ENCODE measurements at places on chromosomes 13 and 19.

GRCh38 chr13:37615276-37615675 lies 16.7 kb upstream of the POSTN start:
- no peak for DNase-seq

DNA sequence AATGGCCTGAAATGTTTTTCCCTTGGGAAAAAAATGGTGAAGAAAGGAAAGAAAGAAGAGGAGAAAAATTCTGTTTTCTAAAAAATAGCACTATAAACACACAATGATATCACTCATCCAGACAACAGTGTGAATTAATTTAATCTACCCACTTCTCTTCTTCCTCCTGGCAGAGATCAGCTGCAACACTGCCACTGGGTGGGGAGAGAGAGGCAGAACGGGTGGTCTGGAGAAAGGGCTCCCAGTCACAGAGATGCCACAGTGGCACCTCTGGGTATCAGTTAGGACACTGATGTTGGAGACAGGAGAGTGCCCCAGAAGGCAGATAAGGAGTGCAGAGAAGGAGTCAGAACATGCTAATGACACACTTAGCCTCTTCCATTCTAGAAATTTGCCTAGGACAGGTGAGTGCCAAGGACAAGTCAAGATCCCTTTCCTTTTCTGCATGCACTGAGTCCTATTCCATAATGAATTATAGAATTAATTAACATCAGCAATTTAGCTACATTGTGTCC lies 168.6 kb downstream of the SUCLA2 start:
- no peak for DNase-seq

GRCh38 chr13:91946498-91947070 lies 548.2 kb downstream of the GPC5 start:
- no peak for DNase-seq

- no peak for DNase-seq
These were observed 52.7 kb downstream of the TSC22D1 start for GRCh38 chr13:44523146-44524015.

DNA sequence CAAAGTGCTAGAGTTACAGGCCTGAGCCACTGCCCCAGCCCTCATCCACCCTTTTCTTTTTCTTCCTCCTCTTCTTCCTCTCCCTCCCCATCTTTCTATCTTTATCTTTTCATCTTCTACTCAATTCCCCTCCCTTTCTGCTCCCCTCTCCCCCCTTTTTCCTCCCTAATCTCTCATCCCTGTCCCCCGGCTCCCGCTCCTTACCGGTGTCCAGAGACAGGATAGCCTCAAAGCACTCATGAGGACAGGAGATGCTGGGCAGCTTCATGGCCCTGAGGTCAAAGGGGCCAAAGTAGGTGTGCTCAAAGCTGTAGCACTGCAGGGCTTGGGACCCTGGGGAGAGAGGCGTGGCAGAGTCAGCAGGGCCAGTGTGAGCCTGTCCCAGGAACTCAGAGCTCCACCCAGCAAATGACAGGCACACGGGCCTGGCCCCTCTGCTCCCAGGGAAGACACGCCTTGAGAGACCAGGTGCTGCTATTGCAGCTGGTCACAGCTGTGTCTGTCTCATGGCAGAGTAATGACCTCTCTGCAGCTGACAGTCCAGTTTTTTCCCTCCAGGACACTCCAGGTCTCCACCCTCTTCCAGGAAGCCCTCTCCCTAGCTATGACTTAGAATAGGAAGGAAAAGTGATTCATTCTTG lies 2.6 kb downstream of the LYPD5 start:
- DNase-seq: no peak

DNA sequence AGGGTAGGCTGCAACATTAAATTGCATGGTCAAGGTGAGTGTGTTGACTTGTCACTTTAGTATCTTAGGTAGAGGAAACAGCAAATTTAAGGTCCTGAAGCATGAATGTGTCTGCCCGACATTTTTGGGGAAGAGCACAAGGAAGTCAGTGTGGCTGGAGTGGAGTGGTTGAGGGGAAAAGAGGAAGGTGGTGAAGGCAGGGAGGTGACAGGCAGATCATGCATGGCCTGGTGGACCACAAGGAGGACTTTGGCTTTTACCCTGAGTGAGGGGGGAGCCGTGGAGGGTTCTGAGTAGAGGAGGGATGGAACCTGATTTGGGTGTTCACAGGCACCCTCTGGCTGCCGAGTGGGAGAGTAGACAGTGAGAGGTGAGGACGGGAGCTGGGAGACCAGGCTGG lies 168.0 kb downstream of the IER2 start:
- DNase-seq: no peak

DNA sequence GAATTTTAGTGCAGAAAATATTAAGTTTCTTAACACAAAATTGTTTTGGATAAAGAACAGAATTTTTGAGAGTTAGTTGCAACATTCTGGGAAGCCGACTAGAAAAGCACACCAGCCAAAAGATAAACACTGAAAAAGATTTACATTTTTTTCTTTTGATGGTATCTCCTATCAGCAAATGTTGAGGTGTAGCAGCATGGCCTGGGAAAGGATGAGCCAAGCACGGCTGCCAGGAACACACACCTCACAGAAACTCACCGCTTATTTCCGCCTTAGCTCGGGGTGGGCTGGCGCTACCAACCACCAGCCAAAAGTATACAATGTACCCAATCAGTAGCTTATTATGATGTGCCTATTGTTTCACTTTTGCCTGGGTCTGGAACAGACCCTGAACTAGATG lies 134.7 kb downstream of the MIPEP start:
- no peak for DNase-seq
